Stimulated activated CD8-positive, alpha-beta memory T cell treated with anti-CD3 and anti-CD28 coated beads, Interleukin-7, amount 100 ng/mL, for 1 hour (primary cell): ENCODE measurements at places on chromosomes 5 and 9.

- DNase-seq, result no peak
Observed at GRCh38 chr9:4168526-4168925, 131.3 kb downstream of the GLIS3 start.

GRCh38 chr5:35626108-35626507 lies 8.4 kb downstream of the SPEF2 start:
- DNase-seq, result no peak

DNA sequence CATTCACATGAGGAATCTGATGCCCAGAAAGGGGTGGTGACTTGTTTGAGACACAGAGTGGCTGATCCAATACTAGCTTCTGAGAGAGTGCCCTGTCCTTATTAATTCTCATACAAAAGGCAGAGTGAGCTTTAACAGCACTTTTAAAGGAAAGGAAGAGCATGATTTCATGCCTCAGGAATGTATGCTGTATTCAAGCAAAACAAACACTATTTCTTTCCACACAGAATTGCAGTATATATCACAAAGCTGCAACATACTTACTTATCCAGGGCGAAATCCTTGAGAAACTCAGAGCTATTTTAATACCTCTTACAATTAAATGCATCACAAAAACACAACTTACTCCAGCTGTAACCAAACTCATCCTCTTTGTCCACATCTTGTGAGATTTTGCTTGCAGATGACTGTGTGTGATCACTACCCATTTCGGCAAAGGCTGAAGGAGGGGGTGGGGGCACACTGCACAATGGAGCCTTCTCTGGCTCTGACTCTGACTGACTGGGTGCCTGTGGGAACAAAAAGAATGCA lies 139.8 kb downstream of the MPDZ start:
- no peak for DNase-seq

DNA sequence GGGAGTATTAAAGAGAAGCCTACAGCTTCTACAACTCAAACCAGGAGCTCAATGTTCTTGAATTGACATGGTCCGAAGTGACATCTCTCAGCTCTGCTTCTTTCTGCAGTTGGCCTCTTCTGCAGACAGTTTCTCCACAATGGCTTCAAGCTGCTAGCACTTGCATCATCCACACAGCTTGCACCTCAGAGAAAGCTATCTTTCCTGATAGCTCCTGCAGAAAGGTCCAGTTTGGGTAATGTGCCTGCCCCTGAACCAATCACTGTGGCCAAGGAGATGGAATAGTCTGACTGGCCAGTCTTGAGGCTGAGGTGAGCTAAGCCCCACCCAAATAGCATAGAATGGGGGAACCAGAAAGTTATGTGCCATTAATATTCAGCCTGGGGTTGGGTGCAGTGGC lies 95.8 kb upstream of the ABCA1 start:
- no peak for DNase-seq

DNA sequence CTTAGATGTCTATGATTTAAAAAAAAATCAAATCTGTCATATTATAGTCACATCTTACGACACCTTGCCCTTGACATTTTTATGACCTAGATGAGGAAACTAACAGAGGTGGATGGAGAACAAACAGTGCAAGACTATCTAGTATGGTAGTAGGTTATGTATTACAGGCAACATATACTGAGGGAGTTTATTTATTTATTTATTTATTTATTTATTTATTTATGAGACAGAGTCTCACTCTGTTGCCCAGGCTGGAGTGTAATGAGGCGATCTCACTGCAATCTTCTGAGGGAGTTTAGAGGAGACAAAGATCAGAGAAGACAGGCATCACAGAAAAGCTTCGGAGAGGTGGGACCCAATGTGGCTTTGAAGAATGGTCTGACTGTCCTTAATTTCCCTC lies 4.5 kb upstream of the PBX3 start:
- no peak for DNase-seq

GRCh38 chr9:88224938-88225337 lies 86.7 kb upstream of the SPATA31C2 start:
- DNase-seq, result no peak

DNA sequence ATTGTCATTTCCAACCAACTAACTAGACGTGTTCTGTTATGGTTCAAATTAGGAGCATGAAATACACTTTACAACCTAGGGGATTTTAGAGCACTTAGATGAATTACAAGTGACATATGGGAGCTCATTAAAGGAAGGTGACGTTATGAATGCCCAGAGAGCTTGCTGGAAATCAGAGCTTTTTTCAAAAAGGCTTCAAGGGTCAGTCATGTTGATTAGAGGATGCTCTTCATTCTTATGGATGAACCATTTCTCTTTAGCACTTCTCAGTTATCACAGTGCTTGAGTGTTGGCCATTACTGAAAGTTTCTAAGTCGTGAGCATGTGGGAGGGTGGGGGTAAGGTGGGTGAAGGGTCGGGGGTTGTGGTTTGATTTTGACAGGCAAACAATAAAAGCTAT lies 1245.5 kb upstream of the DMAC1 start:
- no peak for DNase-seq

- no peak for DNase-seq
Observed at GRCh38 chr5:83608122-83608521, 112.5 kb downstream of the HAPLN1 start.

- no peak for DNase-seq
Observed at GRCh38 chr9:28542928-28543327, 969.6 kb upstream of the C9orf72 start.

DNA sequence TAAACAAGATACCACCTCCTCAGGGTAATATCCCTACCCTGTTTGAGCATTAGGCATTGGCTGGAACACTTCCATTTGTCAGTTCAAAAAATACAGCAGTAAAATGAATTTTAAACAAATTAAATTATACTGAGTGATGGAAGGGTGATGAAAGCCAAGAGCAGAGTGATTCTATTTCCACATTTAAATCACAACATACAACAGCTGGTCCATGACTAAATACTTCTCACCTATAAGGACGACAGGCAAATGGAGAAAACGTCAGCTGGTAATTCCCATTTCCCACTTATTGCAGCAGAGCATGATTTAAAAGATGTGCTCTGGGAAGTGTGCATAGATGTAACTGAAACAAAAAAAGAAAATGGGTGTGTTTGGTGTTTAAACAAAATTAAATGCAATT lies 543.6 kb upstream of the DAB2 start:
- DNase-seq, result no peak

- DNase-seq, result no peak
Observed at GRCh38 chr5:98128271-98128670, 645.2 kb upstream of the RGMB start.

DNA sequence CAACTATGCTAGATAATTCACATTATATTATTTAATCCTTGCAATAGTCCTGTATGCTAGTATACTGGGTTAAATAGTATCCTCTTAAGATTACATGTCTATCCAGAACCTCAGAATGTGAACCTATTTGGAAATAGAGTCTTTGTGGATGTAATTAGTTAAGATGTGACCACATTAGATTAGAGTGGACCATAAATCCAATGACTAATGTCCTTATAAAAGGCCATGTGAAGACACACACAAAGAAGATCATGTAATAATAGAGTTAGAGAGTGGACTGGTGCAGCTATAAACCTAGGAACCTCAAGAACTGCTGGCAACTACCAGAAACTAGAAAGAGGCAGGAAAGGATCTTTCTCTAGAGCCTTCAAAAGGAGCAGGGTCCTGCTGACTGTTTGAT lies 263.6 kb upstream of the PTGER4 start:
- no peak for DNase-seq

GRCh38 chr9:136373300-136374182 lies at the start of gene CARD9:
TSS of gene CARD9 (minus strand) at chr9:136373669. CDS start at chr9:136372078, 1,591 bp downstream.
- no peak for DNase-seq

- no peak for DNase-seq
Observed at GRCh38 chr5:79992891-79993657, 2.0 kb upstream of the MTX3 start.

- no peak for DNase-seq
Observed at GRCh38 chr5:181235323-181235688, 8.4 kb downstream of the RACK1 start.

- no peak for DNase-seq
Observed at GRCh38 chr9:102569436-102569835, 425.7 kb upstream of the CYLC2 start.

GRCh38 chr5:178341851-178342140 lies 109.2 kb upstream of the PHYKPL start:
- no peak for DNase-seq

GRCh38 chr5:35004200-35004599 lies 43.5 kb downstream of the AGXT2 start:
- no peak for DNase-seq

GRCh38 chr5:66519626-66520025 lies 76.6 kb upstream of the MAST4 start:
- no peak for DNase-seq

GRCh38 chr5:54211912-54212311 lies 98.5 kb downstream of the ARL15 start:
- no peak for DNase-seq

DNA sequence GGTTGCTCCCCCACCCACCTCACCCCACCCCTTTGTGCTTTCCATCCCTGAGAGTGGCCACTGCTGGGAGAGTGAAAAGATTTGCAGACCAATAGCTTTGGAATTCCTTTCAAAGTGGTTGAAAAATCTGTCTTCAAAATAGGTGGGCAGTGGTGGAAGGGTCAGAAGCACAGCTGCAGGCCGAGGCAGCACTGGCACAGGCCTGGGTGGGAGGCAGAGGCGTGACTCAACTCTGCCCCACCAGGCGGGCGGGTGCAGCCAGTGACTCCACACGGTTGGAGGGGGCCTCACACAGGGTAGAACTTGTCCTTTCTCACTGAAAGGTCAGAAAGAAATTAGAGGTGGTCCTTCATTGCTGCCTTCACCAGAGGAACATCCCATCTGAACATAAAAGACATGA lies 214.9 kb upstream of the TBCA start:
- no peak for DNase-seq
